Activated T-helper 1 cell treated with anti-CD3 and anti-CD28 coated beads, Interleukin-2, amount 50 U/mL, for 16 hours (primary cell): ENCODE measurements at places on chromosomes 12 and 14.

- DNase-seq: no peak
These were observed 100.7 kb downstream of the ZFP36L1 start for GRCh38 chr14:68692216-68692615.

GRCh38 chr14:32657081-32657480, 281.6 kb upstream of the NPAS3 start:
- no peak for DNase-seq

- DNase-seq: no peak
These were observed 39.9 kb upstream of the PLBD1 start for GRCh38 chr12:14607568-14607967.

GRCh38 chr12:109558374-109559199, 14.7 kb downstream of the MMAB start:
- no peak for DNase-seq

GRCh38 chr12:7605900-7606465, 59.7 kb downstream of the APOBEC1 start:
- DNase-seq: no peak

- DNase-seq: no peak
These were observed 1.2 kb downstream of the NOVA1 start for GRCh38 chr14:26596543-26597061.

DNA sequence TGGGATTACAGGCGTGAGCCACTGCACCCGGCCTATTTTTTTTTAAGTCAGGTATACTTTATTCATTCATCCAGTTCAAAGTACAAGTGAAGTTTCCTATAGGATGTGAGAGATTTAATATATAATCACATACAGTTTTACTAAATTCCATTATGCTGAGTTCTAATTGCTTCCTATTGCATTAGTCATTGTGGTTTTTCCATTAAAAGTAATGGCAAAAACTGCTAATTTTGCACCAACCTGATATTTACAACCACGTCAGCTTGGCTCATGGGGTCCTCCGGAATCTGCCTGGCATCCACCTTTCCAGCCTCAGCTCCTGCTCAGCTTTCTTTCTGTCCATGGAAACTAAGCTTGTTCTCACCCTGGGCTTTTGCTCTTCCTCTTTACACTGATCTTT, 67.0 kb upstream of the CSRP2 start:
- no peak for DNase-seq

DNA sequence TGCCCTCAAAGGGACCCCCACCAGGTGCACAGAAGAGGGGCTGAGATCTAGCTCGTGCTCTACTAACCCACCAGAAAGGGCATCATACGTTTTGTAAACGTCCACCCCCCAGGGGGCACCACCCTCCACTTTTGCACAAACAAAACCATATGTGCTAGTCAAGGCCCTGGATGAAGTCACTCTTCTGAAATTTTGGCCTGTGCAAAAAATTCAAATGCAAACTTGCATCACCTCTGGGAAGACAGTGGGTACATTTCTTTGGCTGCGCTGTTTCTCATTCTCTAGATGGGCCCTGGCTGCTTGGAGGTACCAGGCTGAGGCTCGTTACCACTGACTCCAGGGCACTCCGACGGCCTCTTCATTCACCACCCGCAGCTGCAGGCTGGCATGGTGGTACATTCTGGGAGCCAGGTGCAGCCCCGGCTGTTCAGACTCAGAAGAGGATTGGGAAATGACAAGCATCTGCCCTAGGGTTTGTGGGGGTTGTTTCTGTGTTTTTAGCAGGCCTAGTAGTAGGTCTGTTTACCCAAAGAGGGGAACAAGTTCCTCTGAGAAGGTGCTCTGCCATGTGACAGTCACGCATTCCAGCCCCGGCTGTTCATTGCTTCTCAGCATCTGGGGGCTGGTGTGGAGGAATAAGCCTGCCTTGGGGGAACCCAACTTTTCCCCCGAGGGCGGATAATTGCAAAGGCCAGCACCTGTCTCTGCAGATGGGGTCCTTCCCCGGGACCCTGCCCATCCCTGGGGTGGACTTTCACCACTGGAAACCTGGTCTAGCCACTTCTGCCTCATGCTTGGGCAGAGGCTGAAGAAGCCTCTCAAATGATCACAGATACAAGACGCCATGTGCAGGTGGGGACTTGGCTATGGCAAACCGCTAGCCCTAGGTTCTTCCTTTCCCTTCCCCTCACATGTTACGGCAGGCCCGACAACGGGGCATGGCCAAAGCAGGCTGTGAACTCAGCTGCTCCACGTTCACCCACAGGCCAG, 147.6 kb downstream of the DPF3 start:
- no peak for DNase-seq

DNA sequence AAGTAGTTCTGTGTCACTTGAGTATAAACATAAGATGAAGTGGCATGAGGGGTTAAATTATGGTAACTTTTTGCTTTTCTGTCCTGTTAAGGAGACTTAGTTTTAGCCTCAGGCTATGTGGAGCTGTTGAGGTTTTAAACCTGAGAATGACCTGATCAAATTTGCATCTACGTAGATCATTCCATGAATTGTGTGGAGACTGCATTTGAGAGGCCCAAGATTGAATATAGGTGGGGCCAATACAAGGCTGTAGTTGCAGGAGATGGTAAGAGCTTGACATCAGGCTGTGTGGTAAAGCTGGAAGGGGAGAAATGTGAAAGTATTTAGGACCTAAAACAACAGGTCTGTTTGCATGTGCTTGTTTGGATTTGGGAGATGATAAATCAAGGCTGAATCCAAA, 249.5 kb downstream of the SLC16A7 start:
- DNase-seq: no peak

DNA sequence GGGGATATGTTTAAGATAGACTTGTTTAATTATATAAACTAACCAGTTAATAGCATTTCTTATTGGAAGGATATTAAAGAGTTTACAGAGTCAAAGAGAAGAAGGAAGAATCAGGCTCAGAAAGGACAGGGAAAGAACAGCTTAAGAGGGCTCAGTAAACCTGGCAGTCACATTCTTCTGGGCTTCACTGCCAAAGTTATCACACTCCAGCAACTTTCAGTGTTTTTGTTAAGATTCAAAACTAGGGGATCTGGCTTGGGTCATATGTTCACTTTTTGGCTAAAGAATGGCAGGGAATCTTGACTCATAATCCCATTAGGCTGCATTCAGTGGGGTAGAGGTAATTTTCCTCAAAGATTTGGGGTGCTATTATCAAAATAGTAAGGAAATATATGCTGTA, 312.3 kb downstream of the RAD51B start:
- no peak for DNase-seq

DNA sequence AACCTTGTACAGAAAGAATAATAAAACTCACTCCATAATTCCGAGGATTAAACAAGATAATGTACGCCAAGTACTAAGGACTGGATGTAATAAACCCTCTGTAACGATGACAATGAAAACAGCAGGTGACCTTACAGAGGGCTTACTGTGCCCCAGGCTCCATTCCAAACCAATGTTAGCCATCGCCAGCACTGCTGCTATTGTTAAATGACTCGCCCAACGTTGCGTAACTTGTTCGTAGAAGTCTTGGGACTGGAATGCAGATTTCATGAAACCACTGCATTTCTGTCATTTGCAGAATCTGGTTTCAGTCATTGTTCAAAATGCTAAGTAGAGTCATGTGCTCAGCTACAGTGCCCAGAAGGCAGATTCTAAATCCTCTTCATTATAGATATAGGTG, 728 bp upstream of the STON2 start:
- no peak for DNase-seq

- no peak for DNase-seq
These were observed 2.0 kb downstream of the BBS10 start for GRCh38 chr12:76346236-76346635.

- DNase-seq: no peak
These were observed 286.5 kb downstream of the SOX5 start for GRCh38 chr12:23662966-23663365.
